ENCODE measurements at places on chromosomes 4 and X.
A peak's percentile ranks its signal among the peaks of the same experiment; 100 is the strongest.

DNA sequence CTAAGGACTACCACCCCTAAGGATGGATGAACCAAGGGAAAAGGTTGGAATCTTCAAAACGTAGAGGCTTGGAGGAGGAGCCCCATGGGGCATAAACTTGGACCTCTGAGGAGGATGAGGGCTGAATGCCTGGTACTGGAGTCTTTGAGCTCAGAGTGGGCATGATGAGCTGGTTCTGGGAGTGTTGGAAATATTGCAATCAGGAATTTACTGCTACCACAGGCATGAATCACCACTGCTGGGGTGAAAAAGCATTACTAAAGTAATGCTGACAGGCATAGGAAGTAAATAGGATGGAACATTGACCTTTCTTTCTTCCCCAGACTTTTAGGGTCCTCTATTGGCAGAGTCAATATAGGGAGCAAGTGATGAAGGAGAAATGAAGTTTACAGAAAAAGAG, 105.8 kb upstream of the RPS6KA3 start:
- DNase-seq, result peak; percentile 61

- DNase-seq, result no peak
Measured at GRCh38 chrX:82092307-82092706, 890.4 kb downstream of the SH3BGRL start.

GRCh38 chr4:158840131-158840530, 71.3 kb downstream of the FNIP2 start:
- DNase-seq, result no peak

DNA sequence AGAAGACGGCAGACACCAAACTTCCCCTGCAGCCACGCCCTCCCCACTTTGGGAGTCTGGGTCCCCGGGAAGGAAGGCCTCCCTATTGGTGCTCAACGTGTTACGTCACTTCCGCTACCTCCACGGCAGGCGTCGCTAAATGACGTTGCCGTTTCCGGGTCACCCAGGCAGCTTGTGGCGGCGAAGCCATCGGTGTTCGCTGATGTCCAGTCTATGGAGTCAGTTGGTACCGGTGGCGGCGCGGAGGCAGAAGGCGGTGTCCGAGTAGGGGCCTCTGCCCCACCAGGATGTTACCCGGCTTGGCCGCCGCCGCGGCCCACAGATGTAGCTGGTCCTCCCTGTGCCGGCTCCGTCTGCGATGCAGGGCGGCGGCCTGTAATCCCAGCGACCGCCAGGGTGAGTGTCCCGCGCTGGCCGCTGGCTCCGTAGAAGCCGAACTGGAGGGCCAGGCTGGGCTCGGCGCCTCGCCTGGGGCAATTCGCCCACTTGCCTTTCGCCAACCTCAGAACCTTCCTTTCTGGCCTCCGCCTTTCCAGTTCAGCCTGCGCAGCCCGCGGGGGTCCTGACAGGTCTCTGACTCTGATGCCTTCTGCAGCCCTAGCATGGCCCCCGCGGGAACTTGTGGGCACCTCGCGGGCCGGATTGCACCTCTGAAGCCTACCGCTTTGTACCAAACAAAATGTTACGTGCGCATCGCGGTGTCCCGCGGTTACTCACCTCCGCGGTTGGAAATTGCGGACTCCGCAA, at the start of gene SLC30A9:
TSS of gene SLC30A9 (plus strand) at position 166 of the 747 bp plus-strand sequence. CDS start at position 288, 122 bp downstream.
- DNase-seq, result peak; percentile 94

- no peak for DNase-seq
Measured at GRCh38 chrX:111460607-111461006, 48.6 kb upstream of the DCX start.

GRCh38 chr4:105174098-105174497, 27.4 kb downstream of the TET2 start:
- no peak for DNase-seq

DNA sequence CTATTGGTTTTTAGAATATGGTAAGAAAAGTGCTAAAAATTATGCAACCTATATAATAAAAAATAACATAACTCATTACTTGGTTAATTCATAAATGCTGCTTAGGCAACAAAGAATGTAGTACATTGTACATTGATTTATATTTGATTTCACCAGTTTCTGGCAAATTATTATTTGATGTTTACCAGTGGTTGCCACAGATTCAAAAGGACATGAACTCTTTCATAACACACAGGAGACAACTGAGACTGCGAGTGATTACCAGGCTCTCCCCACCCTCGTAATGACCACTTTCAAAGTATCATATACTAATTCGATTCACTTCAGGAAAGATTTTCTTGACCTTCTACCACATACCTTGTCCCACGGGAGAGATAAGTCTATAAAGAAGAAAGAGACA, 158.5 kb downstream of the NR3C2 start:
- DNase-seq, result no peak

GRCh38 chr4:8422327-8422726, 18.2 kb downstream of the ACOX3 start:
- no peak for DNase-seq

DNA sequence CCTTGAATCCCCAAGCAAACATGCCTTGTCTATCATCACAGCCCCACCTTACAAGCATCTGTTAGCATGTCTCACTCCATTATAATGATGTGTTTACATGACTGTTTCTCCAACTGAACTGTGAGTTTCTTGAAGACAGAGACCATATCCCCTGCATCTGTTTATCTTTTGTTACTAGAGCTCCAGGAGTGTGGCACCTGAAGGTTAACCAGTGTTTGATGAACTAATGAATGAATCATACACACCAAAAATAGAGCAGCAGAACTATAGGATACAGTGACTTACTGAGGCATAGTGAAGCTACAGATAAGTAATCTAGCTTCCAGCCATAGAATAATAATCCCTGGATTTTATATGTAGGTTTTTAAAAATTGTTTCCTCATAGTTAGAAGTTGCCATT, 331.0 kb downstream of the PCDH7 start:
- DNase-seq, result no peak

GRCh38 chrX:48919360-48919841, 577 bp upstream of the PIM2 start:
- no peak for DNase-seq

DNA sequence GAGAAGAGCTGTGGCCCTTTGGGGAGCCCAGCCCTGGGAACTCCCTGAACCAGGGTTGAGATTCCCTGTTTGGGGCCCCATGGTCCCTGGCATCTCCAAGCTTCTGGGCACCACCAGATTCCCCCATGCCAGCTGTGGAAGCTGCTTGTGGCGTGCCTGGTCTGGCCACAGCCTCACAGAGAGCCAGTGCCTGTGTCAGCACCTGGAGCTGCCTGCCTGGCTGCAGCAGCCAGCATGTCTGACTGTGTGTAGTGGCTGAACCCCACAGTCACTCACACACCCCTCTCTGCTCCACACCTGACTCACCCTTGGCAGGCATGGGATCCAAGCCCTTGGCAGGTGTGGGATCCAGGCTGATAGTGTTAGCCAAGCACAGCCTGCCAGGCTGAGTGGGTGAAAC, 97.2 kb upstream of the GALNTL6 start:
- DNase-seq, result no peak

GRCh38 chrX:47579537-47579936, 2.7 kb upstream of the TIMP1 start:
- peak; percentile 59 for DNase-seq

DNA sequence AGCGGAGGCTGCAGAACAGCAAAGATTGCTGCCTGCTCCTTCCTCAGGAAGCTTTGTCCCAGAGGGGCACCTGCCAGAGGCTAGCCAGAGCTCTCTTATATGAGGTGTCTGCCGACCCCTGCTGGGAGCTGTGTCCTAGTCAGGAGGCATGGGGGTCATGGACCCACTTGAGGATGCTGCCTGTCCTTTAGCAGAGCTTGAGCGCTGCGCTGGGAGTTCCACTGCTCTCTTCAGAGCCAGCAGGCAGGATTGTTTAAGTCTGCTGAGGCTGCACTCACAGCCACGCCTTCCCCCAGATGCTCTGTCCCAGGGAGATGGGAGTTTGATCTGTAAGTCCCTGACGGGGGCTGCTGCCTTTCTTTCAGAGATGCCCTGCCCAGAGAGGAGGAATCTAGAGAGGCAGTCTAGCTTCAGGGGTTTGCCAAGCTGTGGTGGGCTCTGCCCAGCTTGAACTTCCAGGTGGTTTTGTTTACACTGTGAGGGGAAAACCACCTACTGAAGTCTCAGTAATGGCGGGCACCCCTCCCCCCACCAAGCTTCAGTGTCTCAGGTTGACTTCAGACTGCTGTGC, 10.9 kb downstream of the DCK start:
- no peak for DNase-seq

GRCh38 chr4:151862766-151863165, 102.0 kb upstream of the GATB start:
- peak; percentile 56 for DNase-seq

DNA sequence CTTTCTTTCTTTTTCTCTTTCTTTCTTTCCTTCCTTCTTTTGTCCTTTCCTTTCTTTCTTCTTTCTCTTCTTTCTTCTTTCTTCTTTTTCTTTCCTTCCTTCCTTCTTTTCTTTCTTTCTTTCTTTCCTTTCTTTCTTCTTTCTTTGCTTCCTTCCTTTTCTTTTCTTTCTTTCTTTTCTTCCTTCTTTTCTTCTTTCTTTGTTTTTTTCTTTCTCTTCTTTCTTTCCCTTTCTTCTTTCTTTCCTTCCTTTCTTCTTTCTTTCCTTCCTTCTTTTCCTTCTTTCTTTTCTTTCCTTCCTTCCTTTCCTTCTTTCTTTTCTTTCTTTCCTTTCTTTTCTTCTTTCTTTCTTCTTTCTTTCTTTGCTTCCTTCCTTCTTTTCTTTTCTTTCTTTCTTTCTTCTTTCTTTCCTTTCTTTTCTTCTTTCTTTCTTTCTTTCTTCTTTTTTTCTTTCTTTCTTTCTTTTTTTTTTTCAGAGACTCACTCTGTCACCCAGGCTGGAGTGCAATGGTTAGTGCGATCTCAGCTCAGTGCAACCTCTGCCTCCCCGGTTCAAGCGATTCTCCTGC, 18.5 kb downstream of the TMEM187 start:
- no peak for DNase-seq

- peak; percentile 79 for DNase-seq
Measured at GRCh38 chrX:10749113-10749512, 128.7 kb upstream of the MID1 start.

DNA sequence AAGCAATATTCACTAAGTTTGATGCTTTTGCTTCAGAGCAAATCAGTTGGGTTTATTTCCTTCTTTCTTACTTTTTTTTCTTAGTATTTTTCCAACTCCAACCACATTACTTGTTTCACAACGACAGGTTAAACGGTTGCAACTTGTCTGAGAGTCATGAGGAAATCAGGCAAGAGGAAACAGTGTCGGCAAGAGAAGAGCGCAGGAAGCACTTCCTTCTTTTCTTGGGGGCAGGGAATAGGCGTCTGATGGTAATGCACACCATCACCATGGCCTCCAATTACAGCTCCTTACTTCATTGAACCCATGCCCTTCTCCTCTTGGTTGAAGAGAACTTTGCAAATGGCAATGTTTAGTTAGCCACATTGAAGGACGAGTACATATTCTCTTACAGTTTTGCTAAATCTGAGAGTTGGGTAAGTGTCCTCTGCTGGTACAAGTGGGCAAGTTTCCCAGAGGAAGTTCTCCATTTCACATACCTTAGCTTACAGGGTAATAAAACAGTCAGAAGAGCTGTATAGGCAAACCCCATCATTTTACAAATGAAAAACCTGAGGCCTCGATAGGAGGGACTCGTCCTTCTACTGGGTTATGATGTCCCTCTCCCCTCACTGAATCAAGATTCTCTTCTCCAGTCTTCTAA, 8.3 kb upstream of the CXCL8 start:
- no peak for DNase-seq

DNA sequence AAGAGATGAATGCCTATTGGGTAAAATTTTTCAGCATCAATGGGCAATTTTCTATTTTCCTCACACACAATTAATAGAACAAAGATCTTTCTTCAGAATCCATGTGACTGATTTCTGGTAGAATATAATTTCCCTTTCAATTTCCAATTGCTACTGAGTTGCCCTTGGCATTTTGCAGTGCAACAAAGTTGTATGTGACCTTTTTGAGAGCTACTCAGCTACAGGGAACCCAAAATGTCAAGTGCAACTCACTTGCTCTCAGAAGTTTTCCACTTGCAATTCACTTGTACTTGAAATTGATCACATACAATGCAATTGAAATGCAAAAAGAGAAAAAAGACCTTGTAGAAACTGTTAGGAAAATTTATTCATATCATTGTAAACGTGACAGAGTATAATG, 245.5 kb downstream of the BANK1 start:
- no peak for DNase-seq

- no peak for DNase-seq
Measured at GRCh38 chrX:48532161-48532560, 7.4 kb upstream of the TBC1D25 start.

DNA sequence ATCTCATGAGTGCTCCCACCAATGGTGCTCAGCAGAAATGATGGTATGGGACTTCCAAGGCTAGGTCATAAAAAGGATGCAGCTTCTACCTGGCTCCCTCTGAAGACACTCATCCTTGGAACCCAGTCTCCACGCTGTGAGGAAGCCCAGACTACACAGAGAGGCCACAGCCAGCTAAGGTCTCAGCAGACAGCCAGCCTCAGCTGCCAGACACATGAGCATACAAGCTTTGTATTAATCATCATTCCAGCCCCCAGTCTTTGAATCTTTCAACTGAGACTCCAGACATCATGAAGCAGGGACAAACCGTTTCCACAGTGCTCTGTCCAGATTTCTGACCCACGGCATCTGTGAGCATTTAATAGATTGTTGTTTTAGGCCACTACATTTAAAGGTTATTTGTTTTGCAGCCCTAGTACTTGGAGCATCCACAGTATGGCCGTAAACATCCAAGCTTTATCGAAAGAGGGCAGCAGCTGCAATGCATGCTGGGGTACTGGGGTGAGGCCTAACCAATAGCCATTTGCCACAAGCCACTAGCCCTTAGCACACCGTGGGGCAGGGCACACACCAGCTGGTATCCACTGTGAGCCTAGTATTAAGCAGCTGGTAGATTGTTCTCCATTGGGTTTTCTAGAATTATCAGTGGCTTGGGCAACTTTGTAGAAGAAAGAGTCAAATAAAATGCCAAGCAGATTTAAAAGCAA, 449.1 kb downstream of the BCOR start:
- DNase-seq, result no peak

GRCh38 chrX:134294548-134294947, 57.6 kb downstream of the CCDC160 start:
- no peak for DNase-seq

DNA sequence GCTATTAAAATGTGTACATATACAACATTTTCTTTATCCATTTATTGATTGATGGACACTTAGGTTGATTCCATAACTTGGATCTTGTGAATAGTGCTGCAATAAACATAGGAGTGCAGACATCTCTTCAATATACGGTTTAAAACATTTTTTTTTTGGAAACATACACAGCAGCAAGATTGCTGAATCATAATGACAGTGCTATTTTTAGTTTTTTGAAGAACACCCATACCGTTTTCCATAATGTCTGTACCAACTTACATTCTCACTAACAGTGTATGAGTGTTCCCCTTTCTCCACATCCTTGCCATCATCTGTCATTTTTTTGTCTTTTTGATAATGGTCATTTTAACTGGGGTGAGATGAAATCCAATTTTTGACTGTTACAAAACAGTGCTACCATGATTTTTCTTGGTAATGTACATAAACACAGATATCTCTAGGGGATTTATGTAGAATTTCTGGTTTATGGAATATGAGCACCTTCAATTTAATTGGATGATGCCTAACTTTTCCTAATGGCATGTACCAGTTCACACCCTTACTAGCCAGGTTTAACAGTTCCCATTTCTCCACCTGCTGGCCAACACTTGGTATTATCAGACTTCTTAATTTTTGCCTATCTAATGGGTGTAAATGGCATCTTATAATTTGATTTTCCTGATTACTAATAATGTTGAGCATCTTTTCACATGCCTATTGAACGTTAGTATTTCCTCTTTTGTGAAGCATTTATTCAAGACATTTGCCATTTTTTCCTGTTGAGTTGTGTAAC, 21.0 kb upstream of the TMSB15B start:
- peak; percentile 36 for DNase-seq
